ENCODE measurements at places on chromosomes 2 and 18. TPM values are rescaled to one million over a fixed set of nuclear protein-coding genes. Genes with fewer than 3 reads are reported as not detected.

DNA sequence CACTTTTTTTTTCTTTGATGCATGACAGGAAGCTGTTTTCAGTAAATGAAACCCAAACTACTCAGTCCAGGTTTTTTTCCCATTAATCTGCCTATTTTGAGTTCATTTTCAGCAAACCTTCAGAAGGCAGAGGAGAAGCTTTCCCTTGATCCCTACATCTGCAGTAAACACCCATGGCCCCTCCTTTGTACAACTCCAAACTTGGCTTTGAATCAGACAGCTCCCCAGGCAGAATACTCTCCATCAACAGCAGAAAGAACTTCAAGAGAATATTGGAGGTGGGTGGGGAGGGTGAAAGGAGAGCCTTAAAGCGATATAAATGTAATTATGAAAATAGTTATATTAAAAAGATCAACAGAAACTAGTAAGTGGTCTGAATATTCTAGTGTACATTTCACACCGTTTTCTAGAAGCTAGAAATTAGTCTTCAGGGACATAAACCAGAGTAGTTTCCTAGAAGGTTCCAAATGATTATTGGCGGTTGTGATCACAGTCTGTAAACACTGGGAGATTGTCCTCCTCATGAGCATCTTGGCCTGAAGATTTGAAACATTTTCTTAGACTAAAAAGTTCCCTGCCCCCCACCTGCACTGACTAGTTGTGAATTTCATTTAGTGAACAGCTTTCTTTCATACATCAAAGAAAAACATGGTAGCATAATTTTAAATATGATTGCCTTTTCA lies 75.1 kb upstream of the STK39 start:
- no peaks in the 10 kb centered on the region for H3K27me3 ChIP-seq
- H3K27ac ChIP-seq, result no peak overlapping the region
- no peak overlapping the region for H3K4me3 ChIP-seq
- no peaks in the 10 kb centered on the region for H3K4me1 ChIP-seq
- H3K36me3 ChIP-seq, result no peaks in the 10 kb centered on the region

The CCDC141 gene
- not detected for total RNA-seq

- no peaks in the 10 kb centered on the region for H3K4me1 ChIP-seq
- no peaks in the 10 kb centered on the region for H3K36me3 ChIP-seq
- DNase-seq, result peak; percentile 25
- H3K27me3 ChIP-seq, result peaks cover 49% of the 10 kb centered on the region
Measured at GRCh38 chr18:24734058-24734457, 273.6 kb downstream of the HRH4 start.

The EFHD1 gene
- 1.4 TPM for total RNA-seq

The CARF gene
- total RNA-seq, result 5.1 TPM

The LAMA1 gene
- not detected for total RNA-seq

The GREB1 gene
- total RNA-seq, result 1.3 TPM

- H3K4me1 ChIP-seq, result no peaks in the 10 kb centered on the region
- no peak for DNase-seq
Measured at GRCh38 chr2:133333181-133333580, 235.1 kb downstream of the NCKAP5 start.

DNA sequence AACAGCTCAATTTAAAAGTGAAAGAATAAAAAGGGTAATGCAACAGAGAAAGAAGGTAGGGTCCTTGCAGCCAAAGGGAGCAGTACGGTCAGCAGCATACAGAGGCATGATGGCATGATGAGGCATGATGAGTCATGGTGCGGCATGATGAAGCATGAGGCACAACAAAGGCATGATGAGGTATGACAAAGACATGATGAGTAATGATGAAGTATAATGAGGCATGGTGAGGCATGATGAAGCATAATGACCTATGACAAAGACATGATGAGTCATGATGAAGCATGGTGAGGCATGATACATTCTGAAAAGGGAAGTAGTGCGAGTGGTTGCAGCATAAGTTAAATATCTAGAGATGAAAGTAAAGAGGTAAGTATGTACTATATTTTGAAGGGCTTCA lies 673.2 kb downstream of the TMEM182 start:
- H3K4me1 ChIP-seq, result no peaks in the 10 kb centered on the region
- no peaks in the 10 kb centered on the region for H3K27me3 ChIP-seq
- no peak overlapping the region for H3K4me3 ChIP-seq
- DNase-seq, result no peak
- H3K36me3 ChIP-seq, result no peaks in the 10 kb centered on the region

The PSTPIP2 gene
- total RNA-seq, result 6.3 TPM

- no peak overlapping the region for H3K4me3 ChIP-seq
- no peaks in the 10 kb centered on the region for H3K36me3 ChIP-seq
- H3K27me3 ChIP-seq, result no peaks in the 10 kb centered on the region
- no peak overlapping the region for H3K27ac ChIP-seq
- H3K4me1 ChIP-seq, result no peaks in the 10 kb centered on the region
Measured at GRCh38 chr18:2444201-2444875, 127.0 kb downstream of the METTL4 start.

DNA sequence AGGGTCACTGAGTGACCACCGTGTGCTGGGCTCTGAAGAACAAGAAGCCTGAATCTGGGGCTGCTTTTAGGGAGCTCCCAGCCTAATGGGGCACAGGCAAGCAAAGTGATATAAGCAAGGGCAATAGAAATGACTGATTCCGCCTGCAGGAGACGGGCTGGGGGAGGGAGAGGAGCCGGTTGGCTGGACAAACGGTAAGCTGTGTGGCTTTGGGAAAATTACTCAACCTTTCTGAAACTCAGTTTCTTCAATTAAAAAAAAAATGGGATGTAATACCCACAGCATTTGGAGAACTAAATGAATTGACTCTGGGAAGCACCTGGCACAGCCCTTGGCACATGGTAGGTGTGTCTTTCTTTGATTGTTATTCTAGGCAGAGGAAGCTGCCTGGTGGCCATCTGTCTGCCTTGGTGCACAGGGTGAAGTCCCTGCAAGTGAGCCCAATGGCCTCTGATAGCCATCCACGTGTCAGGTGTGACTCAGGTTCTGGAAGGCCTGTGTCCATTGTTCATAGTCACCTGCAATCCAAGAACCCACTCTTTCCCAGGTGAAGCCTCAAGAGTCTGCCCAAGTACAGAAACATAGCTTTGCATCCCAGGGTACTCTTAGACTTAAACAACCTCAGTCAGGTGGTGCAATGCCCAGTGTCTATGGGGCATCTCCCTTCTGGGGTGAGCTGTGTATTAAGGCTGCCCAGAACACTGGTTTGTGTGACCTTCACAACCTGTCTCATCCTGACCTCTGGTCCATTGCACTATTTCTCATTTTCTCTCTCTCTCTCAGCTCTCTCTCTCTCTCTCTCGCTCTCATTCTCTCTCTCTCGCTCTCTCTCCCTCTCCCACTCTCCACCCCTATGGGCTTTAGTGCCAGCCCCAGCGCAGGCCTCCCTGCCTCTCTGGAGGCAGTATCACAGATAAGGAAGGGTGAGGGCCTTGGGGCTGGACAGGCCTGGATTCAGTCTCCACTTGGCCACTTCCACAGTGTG lies 30.0 kb upstream of the NTSR2 start:
- DNase-seq, result no peak
- H3K36me3 ChIP-seq, result no peaks in the 10 kb centered on the region
- H3K4me3 ChIP-seq, result no peak overlapping the region
- no peaks in the 10 kb centered on the region for H3K27me3 ChIP-seq
- no peak overlapping the region for H3K27ac ChIP-seq
- H3K4me1 ChIP-seq, result no peaks in the 10 kb centered on the region

DNA sequence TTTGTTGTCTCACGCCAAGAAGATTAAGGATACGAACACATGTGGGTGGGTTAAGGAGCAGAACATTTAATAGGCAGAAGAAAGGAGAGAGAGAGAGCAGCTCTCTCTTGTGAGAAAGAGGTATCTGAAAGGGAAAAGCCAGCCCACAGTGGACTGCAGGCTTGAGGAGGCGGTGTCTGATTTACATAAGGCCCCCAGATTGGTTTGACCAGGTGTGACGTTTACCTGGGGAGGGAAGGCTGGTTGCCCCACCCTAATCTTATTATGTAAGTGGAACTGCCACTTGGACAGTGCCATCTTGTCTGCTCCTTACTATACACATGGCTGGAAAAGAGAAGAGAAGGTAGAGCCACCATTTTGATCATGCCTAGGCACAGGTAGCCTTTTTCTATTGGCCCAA lies 189.2 kb downstream of the NCK2 start:
- H3K27me3 ChIP-seq, result no peaks in the 10 kb centered on the region
- no peaks in the 10 kb centered on the region for H3K4me1 ChIP-seq
- no peak for DNase-seq
- H3K36me3 ChIP-seq, result no peaks in the 10 kb centered on the region

Measured in A673 (cell line).